CMK (cell line): ENCODE measurements at places on chromosomes 5 and 9.

- DNase-seq, result no peak
These were observed 2403.4 kb upstream of the ACO1 start for GRCh38 chr9:29981013-29981412.

GRCh38 chr5:178537467-178538371 is 52.5 kb downstream of the COL23A1 start:
- no peak for DNase-seq

DNA sequence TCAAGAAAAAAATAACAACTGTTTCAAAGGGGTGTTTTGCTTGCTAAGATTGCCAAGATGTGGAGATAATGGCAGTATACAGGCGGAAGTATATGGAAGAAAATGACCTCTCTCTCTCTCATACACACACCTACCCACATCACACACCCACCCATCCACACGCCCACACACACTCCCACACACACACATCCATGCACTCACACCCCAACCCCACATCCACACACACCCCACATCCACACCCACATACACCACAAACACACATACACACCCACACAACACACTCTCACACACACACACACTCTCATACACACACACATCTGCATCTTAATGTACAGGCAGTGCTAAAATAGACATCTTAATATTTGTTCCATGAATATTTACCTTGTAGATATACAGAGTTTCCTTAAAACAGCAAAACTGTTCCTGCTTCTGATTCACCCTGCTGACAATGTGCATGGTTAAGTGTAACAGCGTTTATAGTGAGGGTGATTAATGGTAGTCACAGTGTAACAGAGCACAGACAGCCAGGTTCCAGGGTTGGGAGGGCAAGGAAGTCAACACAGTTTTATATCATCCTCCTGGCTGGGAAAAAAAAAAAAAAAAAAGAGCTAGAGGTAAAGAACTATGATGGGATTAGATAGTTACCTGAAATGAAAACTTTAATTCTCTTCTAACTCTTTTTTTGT is 8.3 kb downstream of the BHMT2 start:
- no peak for DNase-seq

DNA sequence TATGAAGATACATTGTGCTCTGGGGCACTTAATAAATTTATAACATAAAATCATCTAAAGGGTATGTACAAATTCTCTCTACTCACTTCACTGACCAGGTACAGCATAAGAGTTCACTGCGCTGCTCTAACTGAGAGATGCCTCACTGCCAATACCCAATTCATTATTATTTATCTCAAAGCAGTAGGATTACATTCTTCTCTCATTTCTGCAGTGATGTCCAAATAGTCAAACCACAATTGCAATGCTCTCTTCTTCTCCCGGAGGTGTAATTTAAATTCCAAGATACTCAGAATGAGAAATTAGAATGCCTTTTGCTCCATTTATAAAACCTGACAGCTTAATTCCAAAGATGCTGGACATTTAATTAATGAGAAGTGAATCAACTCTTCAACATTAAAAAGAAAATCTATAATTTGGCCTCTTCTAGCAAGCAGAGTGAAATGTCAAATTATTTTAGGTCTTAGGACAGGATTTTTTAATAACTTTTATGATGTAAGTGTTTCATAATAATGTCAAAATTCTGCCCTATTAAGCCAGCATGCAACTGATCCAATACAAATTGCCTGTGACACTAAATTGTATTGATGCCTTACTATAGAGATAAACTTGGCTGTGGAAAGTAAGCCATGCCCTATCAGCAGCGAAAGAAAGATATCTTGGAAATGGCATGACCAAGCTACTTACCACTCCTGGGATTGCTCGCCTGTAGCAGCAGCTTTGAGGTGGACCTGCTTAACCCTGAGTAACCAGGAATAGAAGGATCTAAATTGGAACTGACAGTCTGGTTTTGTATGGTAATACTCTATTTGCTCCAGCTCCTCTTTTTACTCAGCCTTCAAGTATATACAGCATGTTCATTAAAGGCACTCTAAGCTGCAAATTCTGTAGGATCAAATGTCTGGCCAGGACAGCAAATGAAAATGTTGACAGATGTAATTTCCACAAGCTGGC is 374.2 kb upstream of the TYRP1 start:
- no peak for DNase-seq

DNA sequence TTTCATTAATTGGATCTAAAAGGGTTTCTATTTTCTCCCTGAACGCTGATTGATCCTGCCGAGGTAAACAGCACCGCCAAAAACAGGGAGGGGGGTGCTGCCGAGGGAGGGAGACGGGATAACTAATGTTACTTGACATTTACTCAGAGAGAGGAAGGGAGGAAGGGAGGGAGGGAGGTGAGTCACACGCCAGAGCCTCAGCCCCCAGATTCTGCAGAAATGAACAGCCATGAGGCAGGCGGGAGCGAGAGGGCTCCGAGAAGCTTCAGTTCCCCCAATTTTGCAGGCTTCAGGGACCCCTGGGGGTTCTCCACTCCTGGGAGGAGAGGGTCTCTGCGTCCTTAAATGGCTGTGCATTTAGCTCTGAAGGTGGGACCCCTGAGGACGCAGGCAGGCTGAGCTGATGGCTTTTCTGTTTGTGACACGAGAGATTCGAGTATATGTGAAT is 59.1 kb upstream of the IER5L start:
- DNase-seq, result no peak

DNA sequence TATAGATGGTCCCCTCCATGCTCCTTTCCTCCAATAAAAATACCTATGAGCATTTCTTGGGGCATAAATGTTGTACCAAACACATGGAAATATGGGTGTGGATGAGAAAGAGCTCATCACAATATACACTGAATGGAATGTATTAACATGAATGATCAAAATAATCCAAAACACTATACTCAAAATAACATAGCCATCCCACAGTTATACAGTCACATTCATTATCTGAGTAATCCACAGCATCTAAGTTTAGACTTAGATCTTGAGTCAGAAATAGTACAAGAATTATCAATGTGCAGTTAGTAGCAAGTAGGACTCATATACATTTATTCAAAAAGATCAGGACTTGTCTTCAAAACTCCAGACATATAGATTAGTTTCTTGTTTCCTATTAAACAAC is 175.2 kb upstream of the NREP start:
- DNase-seq, result no peak

GRCh38 chr5:79069488-79070349 is at the start of the genes BHMT2 and DMGDH:
TSS of gene BHMT2 (plus strand) at chr5:79069767. CDS start at chr5:79069783, 16 bp downstream.
TSS of gene DMGDH (minus strand) at chr5:79069674. CDS start at chr5:79069620, 54 bp downstream.
- DNase-seq, result no peak
